ENCODE measurements at places on chromosomes 4 and X.

- no peak for DNase-seq
Observed at GRCh38 chr4:140707325-140707724, 48.9 kb downstream of the TBC1D9 start.

- no peak for DNase-seq
Observed at GRCh38 chr4:140137671-140138070, 16.3 kb downstream of the MAML3 start.

GRCh38 chr4:122005064-122005755, 53.4 kb upstream of the TRPC3 start:
- DNase-seq: no peak

GRCh38 chr4:84472154-84472553, 26.9 kb downstream of the NKX6-1 start:
- no peak for DNase-seq

GRCh38 chr4:21726255-21726815, 222.2 kb downstream of the KCNIP4 start:
- DNase-seq: no peak

Data from stimulated activated CD8-positive, alpha-beta memory T cell treated with anti-CD3 and anti-CD28 coated beads, Interleukin-4, amount 100 ng/mL, for 24 hours (primary cell).